ENCODE measurements at places on chromosomes 7 and 10. TPM values are rescaled to one million over a fixed set of nuclear protein-coding genes. Genes with fewer than 3 reads are reported as not detected.

SFTPA1 gene
- not detected for total RNA-seq

LIMK1 gene
- total RNA-seq, result 55.0 TPM

PTPRZ1 gene
- not detected for total RNA-seq

ALOX5 gene
- 12.4 TPM for total RNA-seq

NUDT1 gene
- 19.2 TPM for total RNA-seq

RBP3 gene
- total RNA-seq, result not detected

MYO1G gene
- 470 TPM for total RNA-seq

IFIT1 gene
- total RNA-seq, result 1.0 TPM
